ENCODE measurements at places on chromosomes 3 and 15.

DNA sequence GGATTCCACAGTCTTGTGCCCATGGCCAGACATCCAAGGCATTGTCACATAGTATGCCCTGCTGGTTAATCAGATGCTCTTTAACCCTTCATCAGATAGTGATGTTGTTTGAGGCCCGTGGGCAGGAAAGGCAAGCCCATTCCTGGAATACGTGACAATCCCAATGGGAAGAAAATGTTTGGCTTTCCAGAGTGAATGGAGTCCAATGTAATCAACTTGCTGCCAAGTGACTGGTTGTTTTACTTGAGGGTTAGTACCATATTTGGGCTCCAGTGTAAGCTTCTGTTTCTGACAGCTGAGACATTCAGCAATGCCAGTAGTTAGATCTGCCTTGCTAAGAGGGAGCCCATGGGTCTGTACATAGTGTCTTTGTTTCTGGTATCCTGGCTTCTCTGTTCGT is 31.3 kb downstream of the RPL39L start:
- no peak for DNase-seq

GRCh38 chr15:58384667-58385066 is 47.1 kb upstream of the LIPC start:
- DNase-seq = no peak

GRCh38 chr3:179765396-179765795 is 112.6 kb downstream of the USP13 start:
- DNase-seq = no peak

DNA sequence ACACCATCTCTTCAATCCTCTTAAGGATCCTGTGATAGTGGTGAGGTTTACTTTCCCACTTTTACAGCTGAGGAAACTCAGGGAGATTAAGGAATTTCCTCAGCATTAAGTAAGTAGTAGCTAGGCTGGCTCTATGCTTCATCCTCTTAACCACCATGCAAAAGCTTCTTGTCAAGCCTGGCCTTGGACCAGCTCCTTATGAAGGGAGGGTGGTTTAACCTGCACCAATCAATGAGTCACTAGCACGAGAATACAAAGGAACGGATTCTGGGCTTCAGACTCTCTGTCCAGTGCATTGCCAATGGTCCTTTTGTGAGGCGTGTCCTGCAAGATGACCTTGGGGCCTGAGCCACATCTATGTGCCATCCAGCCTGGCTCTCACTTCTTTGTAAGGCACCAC is 202.0 kb upstream of the CFAP20DC start:
- DNase-seq = no peak

DNA sequence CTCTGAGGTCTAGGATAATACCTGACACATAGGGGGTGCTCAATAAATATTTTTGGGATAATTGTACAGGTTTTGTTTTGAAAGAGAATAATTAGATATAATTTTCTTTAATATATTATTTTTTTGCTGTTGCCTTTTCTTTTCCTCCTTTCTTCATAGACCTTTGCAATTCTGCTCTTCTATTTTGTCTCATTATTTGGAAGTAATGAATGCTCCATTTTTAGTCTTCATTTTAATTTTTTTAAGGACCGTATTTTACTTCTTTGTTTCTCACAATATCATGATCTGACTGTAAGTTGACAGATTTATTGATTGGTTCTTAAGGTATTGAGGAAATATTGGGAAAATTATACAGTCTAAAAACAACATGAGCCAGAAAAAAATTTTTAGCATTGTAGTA is 150.5 kb upstream of the TMC3 start:
- no peak for DNase-seq

DNA sequence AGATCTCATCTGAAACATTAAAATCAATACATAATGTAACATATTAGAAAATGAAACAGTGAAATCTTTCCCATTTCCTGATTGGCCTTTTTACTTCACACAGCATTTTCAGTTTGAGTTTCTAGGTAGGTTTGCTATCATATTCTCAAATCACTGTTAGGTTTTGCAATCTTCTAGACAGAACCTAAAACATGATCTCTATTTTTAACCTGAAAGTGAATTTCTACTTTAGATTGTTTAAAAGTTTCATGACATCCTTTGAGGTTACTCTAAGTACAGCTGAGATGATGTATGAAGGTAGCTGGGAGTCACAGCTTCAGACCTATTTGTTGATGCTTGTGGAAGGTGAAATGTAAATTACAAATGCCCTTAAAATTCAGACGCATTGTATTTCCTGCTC is 118.4 kb upstream of the GPR149 start:
- DNase-seq = no peak

GRCh38 chr3:184133840-184134745 is 1.1 kb upstream of the EIF2B5 start:
- peak; percentile 65 for DNase-seq

GRCh38 chr3:8987645-8988383 is 24.5 kb upstream of the RAD18 start:
- DNase-seq = no peak

DNA sequence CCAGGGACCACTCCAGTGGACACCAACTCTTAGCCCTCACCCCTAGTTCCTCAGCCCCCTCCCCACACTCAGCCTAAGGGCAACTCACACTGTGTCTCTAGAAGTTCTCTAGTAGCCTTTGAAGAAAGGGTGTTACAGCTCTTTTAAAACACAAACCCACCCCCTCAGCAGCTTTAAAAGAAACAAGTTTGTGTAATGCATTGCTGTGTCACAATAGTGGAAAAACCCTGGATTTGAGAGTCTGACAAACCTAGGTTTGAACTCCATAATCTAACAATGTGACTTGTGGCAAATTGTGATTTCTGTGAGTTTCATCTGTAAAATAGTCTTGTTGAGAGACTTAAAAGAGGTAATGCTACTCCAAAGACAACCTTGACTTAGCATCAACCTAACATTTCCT is 54.0 kb downstream of the PLCH1 start:
- DNase-seq = no peak

DNA sequence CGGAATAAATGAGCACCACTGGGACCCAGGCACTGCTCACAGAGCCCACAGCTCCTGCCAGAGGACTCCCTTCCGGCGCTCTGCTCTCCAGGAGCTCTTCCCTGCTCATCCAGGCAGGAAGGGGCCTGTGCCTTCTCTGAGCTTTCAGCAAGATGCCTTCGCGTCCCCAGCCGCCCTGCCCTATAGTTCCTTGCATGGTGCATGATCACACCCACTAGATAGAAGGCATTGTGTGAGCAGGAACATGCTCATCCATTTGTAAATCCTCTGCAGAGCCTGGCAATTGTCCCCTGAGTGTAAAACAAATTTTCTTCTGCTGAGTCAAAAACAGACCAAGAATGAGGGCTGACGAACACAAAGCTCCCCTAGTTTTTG is 181.6 kb downstream of the MEGF11 start:
- DNase-seq = no peak
